NCI-H1694 treated with DMSO at 0.1 percent for 48 hours (cell line): ENCODE measurements at places on chromosomes 2 and 18.

GRCh38 chr2:102895376-102895775, 133.5 kb downstream of the TMEM182 start:
- DNase-seq: no peak

GRCh38 chr2:74744731-74745515, 89.0 kb upstream of the HK2 start:
- no peak for DNase-seq

DNA sequence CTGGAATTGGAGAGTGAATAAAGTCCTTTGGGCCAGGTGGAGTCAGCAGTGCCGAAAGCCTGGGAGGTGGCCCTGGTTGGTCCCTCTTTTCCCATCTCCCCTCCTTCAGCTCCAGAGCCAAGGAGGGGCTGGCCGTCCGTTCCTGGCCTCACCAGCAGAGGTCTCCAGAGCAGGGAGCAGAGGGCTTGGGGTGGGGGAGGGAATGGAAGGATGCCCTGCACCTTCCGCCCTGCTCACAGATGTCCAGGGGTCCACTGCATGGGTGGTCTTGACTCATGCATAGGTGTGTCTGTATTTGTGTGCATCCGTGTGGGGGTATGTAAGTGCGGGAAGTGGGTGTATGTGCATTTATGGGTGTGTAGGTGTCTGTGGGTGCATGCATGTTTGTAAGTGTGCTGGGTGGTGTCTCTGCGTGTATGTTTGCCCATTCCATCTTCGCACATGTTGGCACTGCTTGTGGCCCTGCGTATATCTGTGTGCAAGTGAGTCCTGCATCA, 201.8 kb downstream of the ZFP36L2 start:
- no peak for DNase-seq

- no peak for DNase-seq
Observed at GRCh38 chr2:226716126-226716525, 83.5 kb downstream of the IRS1 start.

- DNase-seq: no peak
Observed at GRCh38 chr2:228197504-228197903, 16.0 kb upstream of the SPHKAP start.

DNA sequence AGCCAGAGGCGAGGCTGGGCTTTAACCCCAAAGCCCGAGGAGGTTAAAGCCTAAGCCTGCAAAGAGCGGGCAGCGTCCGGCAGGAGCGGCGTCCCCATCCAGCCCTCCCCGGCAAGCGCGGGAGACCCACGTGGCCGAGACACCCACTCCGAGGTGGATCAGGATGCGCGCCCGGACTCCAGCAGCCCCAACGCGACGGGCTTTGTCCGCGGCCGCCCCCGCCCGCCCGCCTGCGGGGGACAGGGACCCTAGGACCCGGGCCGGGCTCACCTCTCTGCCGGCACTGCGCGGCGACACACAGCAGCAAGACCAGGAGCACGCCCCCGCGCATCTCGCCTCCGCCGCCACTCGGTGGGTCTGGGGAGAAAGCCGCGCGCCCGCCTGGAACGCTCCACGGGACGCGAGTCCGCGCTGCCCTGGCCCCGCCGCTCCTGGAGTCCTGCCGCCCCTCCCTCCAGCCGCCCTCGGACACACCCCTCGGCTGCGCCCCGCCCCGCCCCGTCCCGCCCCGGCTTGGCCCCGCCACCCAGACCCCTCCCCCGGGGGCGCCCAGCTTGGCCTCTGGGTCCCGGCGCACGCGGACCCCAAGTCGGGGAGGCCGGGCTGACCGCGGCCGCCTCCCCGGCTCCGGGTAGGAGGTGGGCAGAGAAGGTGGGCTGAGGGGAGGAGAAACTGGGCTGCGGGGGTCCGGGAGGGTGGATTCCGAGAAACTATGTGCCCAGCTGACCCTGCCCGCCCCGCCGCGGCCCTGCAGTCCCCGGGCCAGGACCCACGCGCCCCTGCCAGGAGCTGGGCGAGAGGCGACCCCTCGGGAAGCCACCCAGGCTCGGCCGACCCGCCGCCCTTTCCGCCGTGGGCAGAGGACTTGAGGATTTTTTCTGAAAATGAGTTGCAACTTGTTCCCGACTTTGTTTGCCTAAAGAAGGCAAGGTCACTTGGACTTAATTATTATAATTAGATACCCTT, at the start of gene LAMA1:
TSS of gene LAMA1 (minus strand) at position 408 of the 966 bp plus-strand sequence. CDS start at position 331, 77 bp downstream.
- no peak for DNase-seq

- no peak for DNase-seq
Observed at GRCh38 chr18:41073372-41073954, 881.6 kb upstream of the PIK3C3 start.

DNA sequence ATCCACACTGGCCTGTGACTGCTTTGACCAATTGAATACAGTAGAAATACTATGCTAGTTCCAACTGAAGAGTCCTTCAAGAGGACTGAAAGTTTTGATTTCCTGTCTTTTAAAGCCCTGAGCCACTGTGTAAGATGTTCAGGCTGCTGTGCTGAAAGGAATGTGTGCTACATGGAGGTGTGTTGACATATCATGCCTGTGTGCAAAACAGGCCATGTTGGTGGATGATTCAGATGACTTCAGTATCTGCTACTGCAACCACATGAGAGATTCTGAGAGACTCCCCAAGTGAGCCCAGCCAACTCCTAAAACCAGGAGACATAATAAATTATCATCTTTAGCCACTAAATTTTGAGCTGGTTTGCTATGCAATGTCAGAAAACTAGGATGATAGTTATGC, 662.9 kb downstream of the ZEB2 start:
- DNase-seq: no peak

DNA sequence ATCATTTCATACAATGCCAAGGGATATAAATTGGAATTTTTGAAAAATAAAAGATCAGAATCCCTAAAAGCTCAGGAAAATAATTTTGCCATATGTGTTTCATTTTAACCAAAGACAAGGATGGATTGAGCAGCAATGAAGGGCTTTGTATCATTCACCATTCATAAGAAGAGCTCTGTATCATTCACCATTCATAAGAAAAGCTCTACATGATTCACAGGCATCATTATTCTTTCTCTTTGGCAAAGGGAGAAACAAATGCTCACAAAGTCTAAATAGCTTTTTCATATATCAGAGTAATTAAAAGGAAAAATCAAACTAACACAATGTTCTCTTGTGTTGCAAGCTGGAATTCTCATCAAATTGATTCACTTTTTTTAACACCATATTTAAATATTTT, 169.1 kb upstream of the MC4R start:
- DNase-seq: no peak

GRCh38 chr2:213224366-213224765, 59.9 kb upstream of the SPAG16 start:
- DNase-seq: no peak

DNA sequence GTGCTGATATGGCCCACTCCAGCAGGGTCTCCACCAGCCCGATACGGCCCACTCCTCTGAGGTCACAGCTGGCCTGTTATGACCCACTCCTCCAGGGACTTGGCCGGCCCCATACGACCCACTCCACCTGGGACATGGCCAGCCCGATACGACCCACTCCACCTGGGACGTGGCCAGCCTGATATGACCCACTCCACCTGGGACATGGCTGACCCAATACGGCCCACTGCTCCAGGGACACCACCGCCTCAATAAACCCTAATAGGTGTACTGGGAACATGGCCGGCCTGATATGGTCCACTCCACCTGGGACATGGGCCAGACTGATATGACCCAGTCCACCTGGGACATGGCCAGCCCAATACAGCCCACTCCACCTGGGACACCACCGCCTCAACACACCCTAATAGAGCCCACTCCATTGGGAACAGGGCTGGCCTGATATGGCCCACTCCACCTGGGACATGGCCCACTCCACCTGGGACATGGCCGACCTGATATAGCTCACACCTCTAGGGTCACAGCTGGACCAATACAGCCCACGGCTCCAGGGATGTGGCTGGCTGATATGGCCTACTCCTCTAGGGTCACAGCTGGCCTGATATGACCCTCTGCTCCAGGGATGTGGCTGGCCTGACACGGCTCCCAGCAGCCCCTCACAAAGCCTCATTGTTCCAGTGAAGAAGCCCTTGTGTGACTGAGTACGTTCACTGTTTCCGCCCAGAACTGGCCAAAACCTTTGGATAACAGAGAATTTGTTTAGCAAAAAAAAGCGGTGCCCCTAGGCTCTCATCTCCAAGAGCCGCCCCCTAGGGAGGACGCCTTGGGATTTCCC, 245.6 kb downstream of the HDAC4 start:
- no peak for DNase-seq

GRCh38 chr2:28357055-28357454, 35.6 kb upstream of the FOSL2 start:
- DNase-seq: no peak

DNA sequence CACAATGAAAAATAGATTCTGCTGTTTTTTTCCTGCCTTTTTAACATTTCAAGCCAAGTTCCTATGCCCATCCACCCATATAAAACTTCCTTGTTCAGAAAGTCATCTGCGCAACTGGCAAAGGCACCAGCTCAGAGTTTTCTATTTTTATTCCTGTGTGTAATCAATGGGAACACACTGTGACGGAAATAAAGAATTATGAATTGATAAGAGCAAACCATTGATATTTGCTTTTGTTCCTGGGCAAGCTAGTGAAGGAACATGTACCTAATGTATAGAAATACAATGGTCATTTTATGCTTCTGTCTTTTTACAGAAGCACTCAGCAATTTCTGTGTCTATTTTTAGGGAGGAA, 30.8 kb upstream of the AAK1 start:
- no peak for DNase-seq

DNA sequence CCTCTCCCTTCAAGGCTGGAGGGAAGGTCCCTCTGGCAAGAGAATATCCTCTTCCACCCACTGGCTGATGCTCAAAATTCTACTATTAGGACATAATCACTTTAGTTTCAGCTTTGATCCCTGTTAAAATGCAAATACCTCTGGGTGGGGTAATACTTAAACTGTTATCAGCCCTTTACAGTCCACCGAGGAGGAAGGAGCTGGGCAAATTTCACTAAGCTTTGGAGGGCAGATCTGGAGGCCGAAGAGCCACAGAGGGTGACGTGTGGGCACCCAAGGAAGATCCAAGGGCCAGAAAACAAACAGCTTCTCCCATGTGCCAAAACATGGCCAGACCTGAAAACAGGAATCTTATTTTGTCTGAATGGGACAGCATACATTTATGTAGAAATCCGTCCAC, 74.6 kb upstream of the BCL11A start:
- no peak for DNase-seq

- DNase-seq: no peak
Observed at GRCh38 chr2:219995399-219995798, 368.0 kb downstream of the SLC4A3 start.

DNA sequence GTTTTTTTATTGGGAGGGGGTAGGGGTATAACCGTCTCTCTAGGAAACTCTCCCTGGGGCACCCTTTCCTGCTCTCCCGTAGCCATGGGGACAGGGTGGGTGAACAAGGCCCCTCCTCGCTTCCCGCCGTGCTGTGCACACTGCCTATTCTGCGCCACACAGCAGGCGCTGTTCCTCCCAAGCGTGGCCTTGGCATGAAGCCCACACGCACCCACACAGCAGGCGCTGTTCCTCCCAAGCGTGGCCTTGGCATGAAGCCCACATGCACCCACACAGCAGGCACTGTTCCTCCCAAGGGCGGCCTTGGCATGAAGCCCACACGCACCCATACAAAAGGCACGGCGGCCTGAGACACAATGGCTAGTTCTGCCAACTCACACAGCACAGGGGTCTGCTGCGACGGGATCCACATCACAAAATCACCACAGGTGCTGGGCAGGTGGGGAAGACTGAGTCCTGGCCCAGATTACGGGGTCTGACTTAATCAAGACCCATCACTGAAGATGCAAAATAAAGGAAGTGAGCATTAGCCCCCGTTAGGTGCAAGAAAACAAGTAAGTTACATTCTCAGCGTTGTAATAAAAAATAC, 46.6 kb upstream of the TPO start:
- no peak for DNase-seq

GRCh38 chr2:142983174-142983573, 105.7 kb downstream of the KYNU start:
- DNase-seq: no peak

DNA sequence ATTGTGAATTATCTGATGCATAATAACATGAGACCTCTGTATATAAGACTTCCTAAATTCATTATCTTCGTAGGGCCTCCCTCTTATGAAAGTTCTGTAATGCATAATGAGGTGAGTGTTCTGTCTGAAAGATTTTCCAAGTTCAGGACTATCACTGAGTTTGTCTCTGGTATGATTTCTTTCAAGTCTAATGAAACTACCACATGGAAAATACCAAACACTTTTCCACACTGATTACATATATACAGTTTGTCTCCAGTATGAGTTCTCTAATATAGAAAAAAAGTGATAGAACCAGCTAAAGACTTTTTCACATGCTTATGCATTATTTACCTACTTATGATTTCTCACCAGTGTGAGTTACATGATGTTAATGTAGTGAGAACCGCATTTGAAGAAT, 34.7 kb downstream of the CTNNA2 start:
- no peak for DNase-seq

- no peak for DNase-seq
Observed at GRCh38 chr2:19810148-19810547, 91.6 kb downstream of the TTC32 start.

DNA sequence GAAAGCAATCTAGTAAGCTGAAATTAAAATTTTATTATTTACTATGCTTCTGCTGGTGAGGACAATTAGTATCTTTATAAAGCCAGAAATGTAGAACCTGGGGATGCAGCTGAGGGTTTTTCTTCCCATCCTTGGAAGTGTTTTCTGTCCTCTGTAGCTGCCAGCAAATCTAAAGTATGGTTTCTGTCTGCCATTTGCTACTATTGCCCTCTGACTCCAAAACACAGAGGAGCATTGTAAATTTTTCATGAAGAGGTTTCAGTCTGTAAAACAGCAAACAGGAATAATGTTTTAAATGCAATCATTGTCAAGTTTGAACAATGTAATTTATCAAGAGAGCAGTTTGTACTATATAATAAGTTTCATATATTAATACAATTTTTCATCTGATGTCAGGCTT, 258.8 kb downstream of the ZNF407 start:
- DNase-seq: no peak

- DNase-seq: no peak
Observed at GRCh38 chr18:71012789-71013188, 723.9 kb downstream of the SOCS6 start.

DNA sequence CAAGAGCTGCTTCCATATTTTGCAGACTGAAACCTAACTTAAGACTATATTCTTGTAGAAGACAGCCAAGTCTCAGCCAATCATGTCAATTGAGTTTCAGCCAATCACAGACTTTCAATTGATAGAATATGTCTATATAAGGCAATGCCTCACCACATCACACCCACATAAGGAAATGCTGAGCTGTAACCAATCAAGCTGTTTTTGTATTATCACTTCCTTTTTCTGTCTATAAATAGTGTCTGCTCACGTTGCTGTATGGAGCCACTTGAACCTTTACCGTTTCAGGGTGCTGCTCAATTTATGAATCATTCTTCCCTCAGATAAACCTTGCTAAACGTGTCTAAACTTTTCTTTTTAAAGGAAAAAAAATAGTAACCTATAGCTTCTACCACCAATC, 1554.4 kb upstream of the LRRTM1 start:
- DNase-seq: no peak
